ENCODE measurements at places on chromosomes 2 and 18.

DNA sequence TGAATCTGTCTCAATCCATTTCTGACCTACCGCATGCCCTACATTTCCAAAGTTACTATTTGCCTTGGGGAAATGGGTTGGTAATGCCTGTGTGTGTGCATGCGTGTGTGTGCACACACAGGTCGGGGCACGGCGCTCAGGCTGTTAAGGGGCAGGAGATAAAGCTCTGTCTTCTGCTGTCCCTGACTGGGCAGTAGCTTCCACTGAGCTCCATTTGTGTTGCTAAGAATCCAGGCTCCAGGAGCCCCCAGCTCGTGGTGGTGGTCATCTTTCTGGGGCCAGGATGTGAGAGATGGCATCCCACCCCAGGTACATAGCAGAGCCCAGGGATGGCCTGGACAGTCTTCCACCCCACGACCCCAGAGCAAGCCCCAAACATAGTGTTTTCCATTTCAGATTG lies 66.7 kb upstream of the HS6ST1 start:
- no peak for DNase-seq

DNA sequence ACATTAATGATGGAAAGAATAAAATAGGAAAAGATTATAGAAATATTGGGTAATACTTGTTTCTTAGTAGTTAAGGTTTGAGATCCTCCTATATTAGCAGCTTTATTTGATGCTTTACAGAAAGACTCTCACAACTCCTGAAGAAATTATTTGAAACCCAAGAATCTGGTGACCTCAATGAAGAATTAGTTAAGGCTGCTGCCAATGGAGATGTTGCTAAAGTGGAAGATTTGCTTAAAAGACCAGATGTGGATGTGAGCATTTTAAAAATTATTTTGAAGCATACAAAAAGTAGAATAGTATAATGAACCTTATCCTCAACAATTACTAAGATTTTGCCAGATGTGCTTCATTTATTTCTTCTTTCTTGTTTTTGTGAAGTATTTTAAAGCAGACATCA lies 59.1 kb downstream of the MIB1 start:
- no peak for DNase-seq

DNA sequence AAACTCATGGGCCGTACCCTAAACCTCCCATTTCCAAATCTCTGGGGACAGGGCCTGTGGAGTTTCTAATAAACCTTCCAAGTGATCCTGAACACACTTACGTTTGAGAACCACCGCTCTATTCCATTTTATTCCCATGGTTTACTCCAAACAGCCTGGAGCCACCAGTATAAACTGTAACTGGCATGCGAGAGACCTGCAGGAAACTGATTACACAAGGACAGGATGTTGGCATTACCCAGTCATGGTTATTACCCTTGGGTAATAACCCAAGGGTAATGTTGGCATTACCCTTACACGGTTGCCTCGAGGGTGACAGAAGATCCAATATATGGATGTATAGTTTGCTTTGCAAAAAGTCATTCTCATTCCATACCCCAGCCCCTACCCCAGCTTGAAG lies 37.0 kb upstream of the YPEL5 start:
- DNase-seq, result no peak

DNA sequence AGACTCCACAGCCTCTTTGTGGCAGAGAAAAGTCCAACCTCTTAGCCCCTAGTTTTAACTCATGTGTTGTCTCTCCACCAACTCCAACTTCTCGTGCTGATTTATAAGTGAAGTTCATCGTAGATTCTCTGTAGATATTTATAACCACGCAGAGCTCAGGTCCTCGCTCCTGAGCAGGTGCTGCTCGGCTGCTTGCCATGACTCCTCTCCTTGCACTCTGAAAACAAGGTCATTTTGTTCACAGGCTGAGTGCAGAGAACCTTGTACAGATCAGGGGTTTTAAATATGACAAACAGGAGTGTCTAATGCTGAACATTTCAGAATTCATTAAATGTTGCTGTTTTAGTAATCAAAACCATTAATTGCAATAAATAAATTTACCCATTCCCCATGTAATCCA lies 330.8 kb upstream of the GYPC start:
- DNase-seq, result no peak

DNA sequence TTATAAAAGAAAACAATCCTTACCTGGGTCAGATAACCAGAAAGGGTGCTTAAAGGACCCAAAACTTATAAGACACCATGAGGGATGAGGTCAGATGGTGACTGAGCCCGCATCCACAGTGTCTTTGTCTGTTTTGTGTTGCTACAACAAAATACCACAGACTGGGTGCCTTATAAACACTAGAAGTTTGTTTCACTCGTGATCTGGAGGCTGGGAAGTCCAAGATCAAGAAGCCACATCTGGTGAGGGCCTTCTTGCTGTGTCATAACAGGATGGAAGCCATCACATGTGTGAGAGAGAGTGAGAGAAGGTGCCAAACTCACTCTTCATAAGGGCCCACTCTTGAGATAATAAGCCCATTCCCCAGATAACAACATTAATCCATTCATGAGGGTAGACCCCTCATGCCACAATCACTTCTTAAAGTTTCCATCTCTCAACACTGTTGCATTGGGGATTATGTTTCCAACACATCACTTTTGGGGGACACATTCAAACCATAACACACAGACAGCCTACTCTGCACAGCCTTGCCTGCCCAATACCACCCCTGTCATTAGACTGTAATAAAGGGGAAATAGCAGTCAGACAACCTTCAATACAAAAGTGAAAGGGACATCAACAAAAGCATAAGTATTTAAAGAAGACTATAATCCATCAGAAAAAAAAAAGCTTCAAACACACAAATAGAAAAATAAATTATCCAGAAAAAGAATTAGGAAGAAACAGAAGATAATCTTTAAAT lies 249.8 kb downstream of the ANAPC1 start:
- no peak for DNase-seq

DNA sequence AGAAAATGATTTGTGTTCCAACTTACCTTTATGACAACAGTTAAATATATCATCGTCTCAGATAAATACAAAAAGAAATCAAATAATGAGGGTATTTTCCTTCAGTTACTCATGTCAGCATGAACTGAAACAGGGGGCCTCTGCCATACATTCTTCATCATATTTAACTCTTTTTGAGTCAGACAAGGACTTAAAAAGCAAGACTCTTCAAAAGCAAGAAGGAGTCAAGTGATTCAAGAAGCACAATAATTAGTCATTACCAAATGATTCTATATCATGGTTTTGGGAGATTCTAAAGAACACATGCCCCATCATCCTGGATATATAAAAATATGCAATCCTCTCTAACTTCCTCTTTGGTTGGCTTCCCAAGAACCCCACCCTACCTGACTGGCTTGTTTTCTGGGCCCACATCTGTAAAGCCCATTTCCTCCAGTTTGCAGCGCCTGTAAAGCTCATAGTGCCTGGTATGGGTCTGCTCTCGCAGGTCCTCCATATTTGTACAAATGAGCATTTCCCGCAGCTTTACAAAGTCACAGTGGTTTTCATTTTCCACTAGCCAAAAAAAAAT lies 49.7 kb downstream of the SEPTIN10 start:
- no peak for DNase-seq

DNA sequence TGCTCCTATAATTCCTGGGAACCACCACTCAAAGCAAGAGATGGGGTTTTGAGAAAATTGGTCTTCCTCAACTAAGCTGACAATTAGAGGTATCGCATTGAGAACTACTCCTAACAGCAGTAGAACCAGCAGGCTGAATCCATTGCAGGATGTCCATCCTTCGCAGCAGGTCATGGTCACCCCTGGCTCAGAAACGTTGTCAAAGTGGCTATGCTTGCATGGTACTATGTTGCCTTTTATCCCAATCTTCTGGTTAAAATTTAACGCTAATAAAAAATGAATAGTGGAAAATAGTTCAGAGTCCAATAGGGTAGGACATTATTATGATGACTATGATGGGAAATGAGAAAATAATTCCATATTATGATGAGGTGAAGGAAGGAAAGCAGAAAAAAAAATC lies at the start of gene TM4SF20:
TM4SF20 (minus strand) TSS at position 212 of the 400 bp plus-strand sequence; CDS start at position 174, 38 bp downstream.
- no peak for DNase-seq

DNA sequence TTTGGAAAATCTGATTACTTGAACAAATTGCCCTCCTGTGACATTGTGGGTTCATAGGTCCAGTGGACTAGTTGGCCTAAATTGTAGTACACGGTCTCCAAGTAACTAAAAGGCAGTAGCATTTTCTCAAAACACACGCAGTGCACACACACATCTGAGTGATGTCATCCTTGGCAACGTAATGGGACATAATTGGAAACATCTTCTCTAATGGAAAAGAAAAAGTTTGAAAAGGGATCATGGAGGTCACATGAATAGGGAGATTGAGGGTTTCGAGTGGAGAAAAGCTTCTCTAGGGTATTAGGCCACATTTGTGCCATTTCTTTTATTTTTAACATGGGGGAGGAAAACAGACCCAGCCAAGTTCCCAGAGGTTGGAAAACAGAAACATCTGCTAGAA lies 93.3 kb downstream of the MAP4K4 start:
- DNase-seq, result no peak

DNA sequence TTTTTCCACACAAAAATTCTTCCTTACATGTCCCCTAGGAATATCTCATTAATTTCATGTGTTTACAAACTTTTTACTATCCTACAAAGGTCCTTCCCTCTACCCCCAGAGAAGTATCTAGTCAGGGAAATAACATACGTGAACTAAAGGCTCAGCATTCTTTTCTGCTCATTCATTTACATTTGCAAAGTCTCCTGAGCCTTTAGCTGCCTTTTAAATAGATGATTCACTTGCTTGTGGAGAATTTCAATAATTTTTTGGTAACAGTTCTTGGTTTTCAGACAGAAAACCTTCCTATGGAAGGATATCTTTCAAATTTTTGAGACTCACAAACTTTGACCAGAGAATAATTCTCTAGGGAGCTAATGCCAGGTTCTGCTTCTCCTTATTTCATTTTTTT lies 81.5 kb upstream of the RMDN2 start:
- DNase-seq, result no peak

- no peak for DNase-seq
Measured at GRCh38 chr2:241892299-241893137, 23.0 kb downstream of the RTP5 start.

- DNase-seq, result no peak
Measured at GRCh38 chr2:40259900-40260299, 192.0 kb downstream of the SLC8A1 start.

DNA sequence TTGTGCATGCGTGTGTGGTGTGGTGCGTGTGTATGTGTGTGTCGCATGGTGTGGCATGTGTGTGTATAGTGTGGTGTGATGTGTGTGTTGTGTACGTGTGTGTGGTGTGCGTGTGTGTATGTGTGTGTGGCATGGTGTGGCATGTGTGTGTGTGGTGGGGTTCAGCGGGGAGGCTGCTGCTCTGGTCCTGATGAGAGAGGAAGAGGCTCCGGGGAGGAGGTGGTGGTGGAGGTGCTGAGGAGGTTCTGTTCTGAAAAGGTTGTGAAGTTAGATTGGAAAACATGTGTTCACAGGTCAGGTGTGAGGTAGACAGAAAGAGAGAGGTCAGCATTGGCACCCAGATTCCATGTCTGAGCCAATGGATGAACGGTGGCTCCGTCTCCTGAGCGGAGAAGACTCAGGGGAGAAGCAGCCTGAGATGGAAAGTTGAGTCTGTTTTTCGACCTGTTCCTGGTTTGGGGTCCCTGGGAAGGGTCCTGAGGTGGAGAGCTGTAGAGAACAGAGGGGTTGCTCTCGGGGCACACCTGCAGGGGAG lies 67.2 kb upstream of the HDAC4 start:
- DNase-seq, result no peak

GRCh38 chr18:39424261-39424660 lies 1858.7 kb upstream of the CELF4 start:
- DNase-seq, result no peak

GRCh38 chr2:152763651-152764050 lies 45.2 kb downstream of the ARL6IP6 start:
- no peak for DNase-seq

GRCh38 chr18:47151439-47151838 lies 1.1 kb upstream of the HDHD2 start:
- DNase-seq, result no peak

DNA sequence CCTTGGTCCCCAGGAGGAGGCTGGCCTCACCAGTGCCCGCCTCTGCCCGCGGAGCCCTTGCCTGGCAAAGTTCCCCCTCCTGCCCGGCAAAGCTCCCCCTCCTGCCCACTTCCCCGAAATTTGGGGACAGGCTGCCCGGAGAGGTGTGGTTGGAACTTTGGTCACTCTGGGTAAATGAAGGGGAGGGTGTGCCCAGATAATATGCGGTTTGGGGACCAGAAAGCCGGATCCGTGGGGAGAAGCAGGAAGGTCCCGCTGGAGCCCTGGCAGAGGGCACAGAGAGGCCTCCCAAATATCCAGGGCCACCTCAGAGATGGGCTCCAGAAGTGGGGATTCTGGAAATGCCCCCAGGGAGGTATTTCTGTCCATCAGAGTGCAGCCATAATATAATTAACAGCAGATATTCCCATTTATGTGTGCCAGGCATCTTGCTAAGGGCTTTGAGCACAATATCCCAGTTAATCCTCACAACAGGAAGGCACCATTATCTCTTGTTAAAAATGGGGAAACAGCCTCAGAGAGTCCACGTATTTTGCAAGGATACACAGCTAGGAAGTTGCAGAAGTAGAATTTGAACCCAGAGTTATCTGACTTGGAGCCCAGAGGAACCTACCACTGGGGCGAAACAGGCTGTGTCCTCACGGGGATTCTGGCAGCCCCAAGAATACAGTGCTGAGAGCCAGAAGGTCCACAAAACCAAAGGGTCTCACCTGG lies 914 bp downstream of the STEAP3 start:
- DNase-seq, result no peak

DNA sequence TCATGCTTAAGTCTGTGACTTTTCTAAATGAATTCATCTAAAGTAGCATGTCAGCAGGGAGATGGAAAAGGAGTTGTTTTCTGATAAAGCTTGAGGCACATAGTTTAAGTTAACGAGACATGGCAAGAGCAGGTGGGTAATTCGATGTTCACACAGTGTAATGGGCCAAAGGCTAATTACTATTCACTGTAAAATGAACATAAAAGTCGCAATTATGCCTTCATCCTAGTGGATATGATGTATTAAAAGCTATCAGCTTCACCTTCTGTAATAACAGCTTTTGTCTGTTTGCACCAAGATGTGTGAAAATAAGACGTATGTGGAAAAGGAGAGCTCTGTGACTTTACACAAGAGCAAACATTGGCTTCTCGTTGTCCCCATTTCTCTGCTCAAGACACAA lies 94.2 kb upstream of the CDH20 start:
- DNase-seq, result no peak

- DNase-seq, result no peak
Measured at GRCh38 chr2:68590702-68591101, 52.7 kb upstream of the PROKR1 start.
